ENCODE measurements at places on chromosomes 5 and 9. TPM values are rescaled to one million over a fixed set of nuclear protein-coding genes. Genes with fewer than 3 reads are reported as not detected.

DNA sequence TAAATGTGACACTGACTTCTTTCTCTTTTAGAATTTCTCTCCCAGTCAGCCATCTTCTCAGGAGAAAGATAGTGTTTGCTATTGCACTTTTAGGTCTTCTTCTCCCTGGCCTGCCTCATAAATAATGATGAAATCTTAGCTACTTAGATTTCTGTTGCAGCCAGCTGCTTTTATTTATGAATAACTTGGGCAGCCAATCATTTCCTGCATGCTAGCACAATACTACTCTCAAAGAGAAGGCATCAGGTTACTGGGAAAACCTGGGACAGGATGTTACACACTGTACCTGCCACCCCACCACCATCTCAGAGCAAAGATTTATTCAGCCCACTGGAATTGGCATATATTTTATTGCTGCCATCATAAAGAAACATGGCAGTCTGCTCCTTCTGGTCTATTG lies 266.6 kb downstream of the PRELID2 start:
- no peak for DNase-seq

DCANP1 gene
- not detected for total RNA-seq

CARTPT gene
- not detected for total RNA-seq

GRCh38 chr9:89842267-89842768 lies 237.5 kb downstream of the GADD45G start:
- no peak for DNase-seq

DNA sequence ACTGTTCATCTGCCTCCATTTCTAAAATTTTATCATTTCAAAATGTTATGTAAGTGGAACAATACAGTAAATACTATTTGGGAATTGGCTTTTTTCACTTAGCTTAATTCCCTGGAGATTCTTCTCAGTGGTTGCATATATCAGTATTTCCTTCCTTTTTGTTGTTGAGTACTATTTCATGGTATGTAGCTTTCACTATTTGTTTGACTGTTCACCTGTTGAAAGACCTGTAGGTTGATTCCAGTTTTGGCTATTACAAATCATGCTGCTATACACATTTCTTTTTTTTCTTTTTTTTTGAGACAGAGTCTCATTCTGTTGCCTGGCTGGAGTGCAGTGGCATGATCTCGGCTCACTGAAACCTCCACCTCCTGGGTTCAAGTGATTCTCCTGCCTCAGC lies 33.0 kb upstream of the PWWP2A start:
- no peak for DNase-seq

GRCh38 chr5:11476866-11477265 lies 427.4 kb downstream of the CTNND2 start:
- no peak for DNase-seq

EMB gene
- 15.4 TPM for total RNA-seq

DNA sequence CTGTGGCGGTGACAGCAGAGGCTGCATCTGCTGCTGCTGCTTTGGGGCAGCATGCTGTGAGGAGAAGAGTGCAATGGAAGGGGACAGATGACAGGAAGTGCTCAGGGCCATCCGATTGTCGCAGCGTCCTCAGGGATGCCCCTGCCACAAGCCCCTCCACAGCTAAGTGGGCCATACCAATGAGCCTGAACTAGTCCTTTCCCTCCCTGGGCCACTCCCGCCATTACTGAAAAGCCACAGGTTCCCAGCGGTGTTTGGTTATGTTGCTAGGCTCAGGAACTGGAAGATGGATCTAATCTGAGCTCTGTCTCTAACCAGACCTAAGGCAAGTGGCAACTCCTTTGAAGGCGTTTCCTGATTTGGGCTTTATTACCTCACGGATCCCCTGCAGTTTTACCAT lies 109.2 kb downstream of the GAPVD1 start:
- no peak for DNase-seq

GRCh38 chr9:104326912-104327311 lies 177.2 kb upstream of the OR13F1 start:
- DNase-seq, result no peak

LMX1B gene
- total RNA-seq, result 1.2 TPM

NUTM2F gene
- not detected for total RNA-seq

DOLPP1 gene
- total RNA-seq, result 6.8 TPM

EQTN gene
- total RNA-seq, result not detected

DNA sequence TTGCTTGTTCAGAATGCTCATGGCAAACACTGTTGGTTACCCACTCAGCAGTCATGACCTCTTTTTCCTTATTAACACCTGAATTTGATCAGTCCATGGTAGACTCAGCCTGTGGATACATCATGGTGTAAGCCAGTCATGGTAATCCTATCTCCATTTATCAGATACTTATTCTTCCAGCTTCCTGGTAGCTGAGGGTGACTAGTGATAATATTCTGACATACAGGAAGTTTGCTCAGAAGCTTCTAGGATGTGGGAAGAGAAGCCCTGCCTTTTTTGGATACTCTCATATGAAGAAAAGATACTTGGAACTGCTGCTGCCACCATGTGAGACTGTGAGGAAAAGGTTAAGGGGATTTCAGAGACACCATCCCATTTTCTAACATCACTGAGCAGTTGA lies 7.3 kb downstream of the GDA start:
- no peak for DNase-seq

GRXCR2 gene
- 5.5 TPM for total RNA-seq

DNA sequence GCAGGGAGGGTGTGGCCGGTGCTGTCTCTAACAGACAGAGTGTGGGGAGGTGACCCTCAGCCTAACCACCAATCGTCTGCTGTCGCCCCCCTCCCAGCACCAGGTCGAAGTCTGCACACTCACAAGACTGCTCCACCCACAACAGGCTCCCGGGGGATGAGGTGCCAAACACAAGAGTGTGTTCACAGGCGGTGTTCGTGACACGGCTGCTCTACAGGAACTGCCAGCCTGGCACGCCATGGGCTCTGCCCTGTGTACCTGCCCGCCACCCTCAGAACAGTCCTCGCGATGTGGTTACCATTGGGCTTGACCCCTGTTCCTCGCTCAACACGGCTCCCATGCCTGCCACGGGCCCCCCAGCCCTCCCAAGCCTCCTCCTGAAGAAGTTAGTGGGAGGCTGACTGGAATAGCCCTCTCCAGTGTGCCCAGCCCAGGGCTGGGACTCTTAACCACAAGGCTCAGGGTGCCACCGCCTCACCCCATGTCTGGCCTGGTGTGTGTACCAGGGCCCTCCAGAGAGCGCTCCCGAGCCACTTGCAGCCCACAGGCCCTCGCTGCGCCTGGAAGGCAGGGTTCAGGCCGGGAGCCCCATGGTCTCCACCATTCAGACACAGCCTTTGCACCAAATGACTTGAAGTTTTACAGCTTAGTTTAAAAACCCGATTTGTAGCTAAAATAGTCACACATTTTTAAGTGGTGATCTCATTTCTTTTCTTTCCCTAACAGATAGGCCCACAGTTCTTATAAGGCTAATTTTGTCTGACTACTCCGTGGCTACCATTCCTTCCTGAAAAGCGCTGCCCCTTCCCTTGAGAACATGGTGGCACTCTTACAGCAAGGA lies 102.5 kb downstream of the CAMSAP1 start:
- DNase-seq, result peak; percentile 64

DNA sequence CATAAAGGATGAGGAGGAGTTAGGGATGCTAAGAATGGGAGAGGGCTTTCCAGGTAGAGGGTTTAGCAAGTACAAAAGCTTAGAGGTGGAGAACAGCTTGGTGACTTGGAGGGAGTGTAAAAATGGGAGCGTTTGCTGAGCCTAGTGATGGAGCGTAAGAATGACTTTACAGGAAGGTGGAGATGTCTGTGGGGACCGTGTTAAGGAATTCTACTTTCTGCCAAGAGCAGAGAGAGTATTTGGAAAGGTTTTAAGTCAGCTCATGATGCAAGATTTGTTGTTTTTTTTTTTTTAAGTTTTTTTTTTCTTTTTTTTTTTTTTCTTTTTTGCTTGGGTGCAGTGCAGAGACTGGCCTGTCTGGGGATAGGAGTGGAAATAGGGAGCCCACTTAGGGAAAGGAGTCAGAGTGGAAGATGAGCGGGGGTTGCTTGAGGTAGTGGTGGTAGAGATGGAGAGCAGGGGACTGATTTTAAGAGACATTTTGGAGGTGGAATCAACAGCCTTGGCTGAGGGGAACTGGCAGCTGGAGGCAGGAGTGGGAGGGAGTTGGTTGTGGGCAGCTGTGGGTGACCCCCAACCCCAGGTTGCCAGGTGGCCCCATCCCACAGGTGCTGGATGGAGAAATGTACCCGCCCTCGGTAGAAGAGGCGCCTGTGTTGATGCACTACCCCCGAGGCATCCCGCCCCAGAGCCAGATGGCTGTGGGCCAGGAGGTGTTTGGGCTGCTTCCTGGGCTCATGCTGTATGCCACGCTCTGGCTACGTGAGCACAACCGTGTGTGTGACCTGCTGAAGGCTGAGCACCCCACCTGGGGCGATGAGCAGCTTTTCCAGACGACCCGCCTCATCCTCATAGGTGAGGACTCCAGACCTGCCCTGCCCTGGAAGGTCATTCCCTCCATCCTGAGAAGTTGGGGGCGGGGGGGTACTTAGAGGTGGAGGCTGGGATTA lies 12.4 kb downstream of the PTGS1 start:
- DNase-seq, result no peak

- no peak for DNase-seq
These were observed 34.1 kb upstream of the FIBCD1 start for GRCh38 chr9:130972957-130973685.

GRCh38 chr5:164300295-164300694 lies 794.9 kb downstream of the MAT2B start:
- DNase-seq, result no peak

DNA sequence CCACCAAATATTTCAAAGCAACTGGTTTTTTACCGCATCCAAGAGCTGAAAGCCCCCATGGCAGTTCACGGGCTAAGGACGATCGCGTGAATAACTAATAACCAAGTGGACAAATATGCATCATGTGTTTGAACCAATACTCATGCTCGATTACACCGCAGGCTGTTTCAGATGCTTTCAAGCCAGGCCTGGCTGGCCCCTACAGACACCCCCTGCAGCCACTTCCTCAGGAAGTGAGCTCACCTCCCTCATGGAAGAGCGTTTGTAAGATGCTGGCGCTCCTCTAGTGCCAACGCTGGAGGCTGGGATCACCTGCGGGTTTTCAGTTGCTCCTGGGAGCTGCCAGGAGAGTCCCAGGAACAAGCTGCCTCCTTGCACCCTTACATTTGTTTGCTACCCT lies 53.9 kb upstream of the PTCH1 start:
- no peak for DNase-seq

DNA sequence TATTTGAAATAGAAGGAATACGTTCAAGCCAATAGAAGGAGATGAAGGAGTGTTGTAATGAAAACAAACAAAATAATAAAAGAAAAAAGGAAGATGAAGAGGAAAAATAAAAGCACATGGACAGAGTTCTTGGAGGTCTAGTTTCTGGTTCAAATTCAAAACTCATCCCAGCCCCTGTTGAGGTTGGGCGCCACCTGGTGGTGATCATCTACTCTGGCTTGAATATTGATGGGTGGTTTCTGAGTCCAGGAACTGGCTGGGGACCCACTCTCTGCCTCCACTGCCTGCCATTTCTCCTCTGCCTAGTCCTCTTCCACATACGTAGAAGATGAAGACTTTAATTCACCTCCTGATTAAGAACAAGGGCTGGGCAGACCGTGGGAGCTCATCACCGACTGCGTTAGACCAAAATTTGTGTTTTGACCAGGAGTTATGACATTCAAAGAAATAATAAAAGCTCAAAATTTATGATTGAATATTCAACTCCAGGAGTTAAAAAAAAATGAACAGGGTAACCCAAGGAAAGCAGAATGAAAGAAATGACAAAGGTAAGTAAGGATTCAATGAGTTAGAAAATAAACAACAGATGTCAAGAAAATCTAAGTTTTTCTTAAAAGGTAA lies 99.0 kb upstream of the SLC1A3 start:
- peak; percentile 83 for DNase-seq

TXNDC8 gene
- not detected for total RNA-seq

GABRA6 gene
- not detected for total RNA-seq

DNA sequence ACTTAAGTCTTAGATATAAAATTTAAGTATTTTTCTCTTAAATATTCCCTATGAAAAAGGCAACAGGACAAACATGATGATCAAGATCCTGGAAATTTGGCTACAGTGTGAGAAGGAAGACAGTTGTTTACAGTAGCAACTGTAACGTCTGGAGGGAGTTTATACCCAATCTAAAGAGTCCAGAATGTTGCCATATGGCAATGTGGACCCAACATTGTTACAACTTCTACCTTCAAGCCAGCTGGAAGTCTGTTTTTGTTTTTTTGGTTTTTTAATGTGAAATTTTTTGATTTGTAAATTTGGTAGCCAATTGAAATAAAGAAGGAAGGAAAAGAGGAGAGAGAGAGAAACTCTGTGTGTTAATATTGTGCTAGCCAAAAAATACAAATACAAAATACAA lies 233.4 kb downstream of the CHSY3 start:
- no peak for DNase-seq

DNA sequence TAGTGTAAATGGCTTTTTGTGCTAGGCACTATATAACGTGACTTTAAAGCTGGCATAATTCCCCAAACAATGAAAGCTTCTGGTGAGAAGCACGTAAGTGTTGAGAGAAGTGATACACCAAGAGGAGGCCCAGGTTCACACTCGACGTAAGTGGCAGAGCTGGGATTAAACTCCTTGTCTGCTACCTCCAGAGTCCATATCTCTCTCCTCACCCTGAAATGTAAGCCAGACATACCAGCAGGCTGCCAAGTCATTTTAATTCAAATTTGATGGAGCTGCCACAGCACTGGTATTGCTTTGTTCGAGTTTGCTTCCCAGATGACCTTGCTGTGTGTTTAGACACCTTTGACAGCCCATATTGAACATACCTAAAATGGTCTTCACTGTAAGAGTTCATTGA lies 319.7 kb downstream of the GLIS3 start:
- no peak for DNase-seq

GRCh38 chr9:16417749-16418148 lies 452.7 kb downstream of the BNC2 start:
- no peak for DNase-seq

NADK2 gene
- 39.4 TPM for total RNA-seq

GDA gene
- total RNA-seq, result 3.1 TPM

GRCh38 chr5:87888139-87888538 lies 380.5 kb downstream of the TMEM161B start:
- DNase-seq, result no peak

FYB1 gene
- total RNA-seq, result 4.7 TPM

GRCh38 chr9:16361118-16361517 lies 509.4 kb downstream of the BNC2 start:
- DNase-seq, result no peak

GRCh38 chr5:172412724-172413286 lies 41.5 kb downstream of the SH3PXD2B start:
- peak; percentile 95 for DNase-seq

CCNI2 gene
- total RNA-seq, result 0.16 TPM

DNA sequence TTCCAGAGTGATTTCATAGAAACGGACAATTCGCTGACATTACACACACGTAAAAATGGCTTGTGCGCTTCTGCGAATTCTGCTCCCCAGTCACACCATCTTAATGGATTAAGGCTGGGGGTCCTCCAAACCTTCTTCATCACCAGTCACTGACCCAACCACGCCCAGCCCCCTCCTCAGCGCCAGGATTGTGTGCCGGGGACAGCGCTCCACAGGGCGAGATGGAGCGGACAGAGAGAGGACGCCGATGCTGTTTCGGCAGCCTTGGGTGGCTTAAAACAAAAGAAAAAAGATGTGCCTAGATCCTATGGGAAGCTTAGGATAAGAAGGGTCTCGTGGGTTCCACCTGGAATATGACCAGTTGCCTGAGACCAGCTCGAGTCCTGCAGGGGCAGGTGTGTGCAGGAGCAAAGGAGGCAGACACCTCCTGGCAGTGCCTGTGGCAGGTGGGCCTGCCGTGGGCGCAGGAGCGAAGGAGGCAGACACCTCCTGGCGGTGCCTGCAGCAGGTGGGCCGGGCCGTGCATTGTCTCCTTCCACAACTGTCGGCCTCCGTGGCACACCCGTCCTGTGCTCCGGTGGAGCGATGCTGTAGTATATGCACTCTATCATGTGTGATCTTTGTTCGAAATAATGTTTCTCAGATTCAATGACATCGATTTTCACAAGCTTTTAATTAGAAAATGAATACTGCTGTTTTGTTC lies 20.9 kb downstream of the BRD9 start:
- no peak for DNase-seq
